ENCODE measurements at places on chromosomes 5 and 9.
A peak's percentile ranks its signal among the peaks of the same experiment; 100 is the strongest.

- no peak for DNase-seq
These were observed 139.7 kb downstream of the OR2K2 start for GRCh38 chr9:111190347-111190746.

GRCh38 chr5:135654761-135655467, 76.1 kb upstream of the CXCL14 start:
- DNase-seq = no peak

DNA sequence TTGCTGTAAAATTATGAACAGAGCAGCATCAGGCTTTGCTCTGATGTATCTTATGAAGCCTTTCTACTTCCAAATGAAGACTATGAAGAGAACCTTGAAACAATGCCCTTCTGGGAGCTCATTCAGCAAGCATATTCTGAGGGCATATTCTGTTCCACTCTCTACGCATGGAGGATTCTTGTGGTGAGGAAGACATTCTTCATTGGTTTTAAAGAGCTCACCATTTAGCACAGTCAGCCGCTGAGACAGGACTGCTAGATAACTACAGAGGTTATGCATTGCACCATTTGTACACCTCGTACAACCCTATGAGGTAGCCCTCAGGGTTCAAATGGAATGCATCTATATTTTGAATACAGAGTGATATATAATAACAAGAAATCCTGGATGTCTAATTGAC, 61.0 kb downstream of the INVS start:
- DNase-seq = no peak

DNA sequence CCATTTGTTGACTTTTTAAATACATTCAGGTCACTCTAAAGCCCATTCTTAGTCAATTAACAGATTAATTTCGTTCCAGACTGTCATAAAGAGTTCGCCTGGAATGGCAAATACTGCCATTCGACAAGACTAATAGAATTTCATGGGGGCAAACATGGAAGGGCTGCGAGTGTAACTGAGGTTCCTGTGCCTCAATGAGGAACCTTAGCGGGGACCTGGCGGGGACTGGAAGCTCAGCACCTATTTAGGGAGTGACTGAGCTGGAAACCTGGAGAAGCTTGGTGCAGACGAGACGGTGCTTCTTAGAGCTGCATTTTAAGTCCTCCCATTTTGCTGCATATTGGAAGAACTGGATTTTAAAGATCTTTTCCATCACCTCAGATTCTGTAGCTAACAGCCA, 3.4 kb downstream of the VCAN start:
- DNase-seq = no peak

DNA sequence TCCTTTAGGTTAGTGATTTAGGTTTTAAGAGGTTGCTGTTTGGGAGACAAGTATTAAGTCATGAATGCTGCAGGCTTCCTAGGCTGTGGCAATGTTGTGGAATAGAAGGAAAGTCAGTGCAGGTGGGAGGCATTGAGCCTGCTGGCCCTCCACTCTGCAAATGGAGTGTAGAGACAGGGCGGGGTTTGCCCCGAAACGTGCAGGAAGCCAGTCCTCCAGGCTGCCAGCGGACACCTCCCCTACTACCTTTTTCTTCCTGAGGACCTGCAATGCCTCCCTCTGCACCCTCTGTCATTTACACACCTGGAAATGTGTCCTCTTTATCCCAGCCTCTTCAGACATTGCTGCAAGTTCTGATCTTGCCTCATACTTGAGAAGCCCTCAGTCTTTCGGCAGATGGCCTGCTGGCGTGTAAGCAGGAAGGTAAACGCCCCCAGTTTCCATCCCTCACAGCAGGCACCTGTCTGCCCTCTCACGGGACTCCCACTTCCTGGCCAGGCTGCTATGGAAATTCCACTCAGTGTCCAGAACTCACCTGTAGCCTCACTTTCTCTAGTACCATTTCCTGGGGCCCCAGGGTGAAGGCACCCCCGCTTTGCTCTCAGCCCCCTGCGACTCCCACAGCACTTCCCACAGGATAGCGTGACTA, 81.6 kb upstream of the BOD1 start:
- no peak for DNase-seq

GRCh38 chr5:4983701-4984100, 156.4 kb upstream of the ADAMTS16 start:
- DNase-seq = no peak

DNA sequence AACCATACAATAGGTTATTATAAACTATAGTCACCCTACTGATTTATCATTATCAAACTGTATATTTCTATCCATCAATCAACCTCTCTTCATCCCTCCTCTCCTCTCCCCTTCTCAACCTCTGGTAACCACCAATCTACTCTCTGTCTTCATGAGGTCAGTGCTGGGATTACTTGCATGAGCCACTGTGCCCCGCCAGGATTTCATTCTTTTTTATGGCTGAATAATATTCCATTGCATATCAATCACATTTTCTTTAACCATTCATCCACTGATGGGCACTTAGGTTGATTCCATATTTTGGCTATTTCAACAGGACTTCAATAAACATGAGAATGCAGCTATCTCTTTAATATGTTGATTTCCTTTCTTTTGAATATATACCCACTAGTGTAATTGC, 10.8 kb upstream of the PURA start:
- no peak for DNase-seq

DNA sequence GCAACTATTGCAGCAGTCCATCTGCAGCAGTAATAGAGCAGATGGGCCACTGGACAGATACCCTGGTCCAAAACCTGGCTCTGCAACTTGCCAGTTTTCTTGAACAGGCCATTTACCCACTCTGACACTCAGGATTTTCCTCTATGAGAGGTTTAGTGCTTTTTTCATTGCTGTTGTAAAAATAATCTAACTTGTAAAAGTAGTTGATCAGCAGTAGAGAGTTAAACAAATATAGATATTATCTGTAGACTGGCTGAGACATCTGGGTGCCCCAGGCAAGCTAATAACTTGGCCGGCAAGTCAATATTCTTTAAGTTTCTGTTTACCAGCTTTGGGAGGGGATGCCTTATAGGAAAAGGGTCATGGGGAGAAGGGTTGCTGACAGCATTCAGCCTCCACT, 4.1 kb downstream of the DAPK1 start:
- DNase-seq = no peak

DNA sequence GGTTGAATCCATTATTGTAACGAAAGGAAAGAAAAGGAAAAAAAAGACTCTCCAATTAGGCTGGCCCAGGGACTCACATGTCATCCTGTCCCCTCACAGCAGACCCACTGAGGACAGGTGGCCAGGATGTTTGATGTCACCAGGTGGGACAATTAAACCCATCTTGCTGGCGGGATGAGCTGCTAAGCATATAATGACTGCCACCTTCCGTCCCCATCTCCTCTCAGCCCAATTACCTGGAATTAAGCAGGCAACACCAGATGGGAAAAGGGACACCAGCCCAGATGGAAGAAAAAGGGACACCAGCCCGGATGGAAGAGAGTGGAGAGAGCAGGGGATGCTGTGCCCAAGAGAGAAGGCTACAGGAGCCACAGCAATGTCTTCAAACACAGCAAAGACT, 116.6 kb upstream of the SARDH start:
- no peak for DNase-seq

GRCh38 chr5:33657804-33658440, 217.2 kb downstream of the TARS1 start:
- no peak for DNase-seq

DNA sequence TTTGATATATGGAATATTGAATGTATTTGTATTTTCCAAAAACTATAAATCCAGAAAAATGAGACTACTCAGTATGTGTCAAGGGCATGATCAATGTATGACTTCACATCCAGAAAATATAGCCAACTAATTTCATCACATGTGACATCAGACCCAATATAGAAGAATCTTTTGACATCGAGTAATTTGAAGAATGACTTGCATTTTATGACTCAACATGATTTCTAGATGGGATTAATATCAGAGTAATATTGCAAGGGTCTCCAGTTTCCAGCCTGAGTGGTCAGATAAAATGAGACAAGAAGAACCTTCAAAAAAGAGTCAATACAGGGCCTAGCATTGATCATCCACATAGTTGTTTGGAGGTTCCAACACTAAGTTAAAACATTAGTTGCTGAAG, 467.5 kb upstream of the PAPPA start:
- no peak for DNase-seq

DNA sequence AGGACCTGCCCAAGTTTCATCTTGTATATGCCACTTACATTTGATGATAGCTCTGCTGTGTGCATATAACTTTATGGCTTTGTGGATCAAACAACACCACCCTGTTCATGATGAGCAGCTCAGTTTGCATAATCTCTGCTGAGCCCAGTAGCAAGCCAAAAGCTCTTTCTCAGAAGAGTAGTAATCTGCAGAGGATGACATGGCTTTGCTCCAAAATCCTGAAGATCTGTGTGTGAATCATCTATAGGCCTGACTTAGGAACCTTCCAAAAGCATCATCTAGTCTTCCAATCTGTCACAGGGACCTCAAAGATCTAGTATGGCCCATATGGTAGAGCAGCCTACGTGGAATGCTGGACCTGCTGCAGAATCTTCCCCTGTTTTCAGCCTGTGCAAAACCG, 394.6 kb downstream of the PSAT1 start:
- no peak for DNase-seq

- DNase-seq = no peak
These were observed 2.6 kb downstream of the AP3S1 start for GRCh38 chr5:115844321-115844817.

DNA sequence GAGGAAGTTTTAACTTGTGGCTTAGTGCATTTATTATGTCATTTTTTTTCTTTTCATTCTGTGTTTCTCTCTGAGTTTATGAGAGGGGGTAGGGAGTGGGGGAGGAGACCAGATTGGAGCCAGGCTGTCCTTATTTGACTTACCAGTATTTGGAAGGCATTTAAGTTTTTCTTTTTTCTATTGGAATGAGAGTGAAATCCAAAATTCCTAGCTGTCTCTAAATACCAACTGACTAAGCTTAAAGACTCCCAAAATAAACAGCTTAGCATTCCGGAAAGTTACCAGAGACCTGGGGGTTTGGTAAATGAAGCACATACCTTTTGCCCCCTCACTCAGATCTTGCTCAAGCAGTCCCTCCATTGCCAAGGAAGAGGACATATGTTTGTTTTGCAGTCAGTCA, 581.9 kb upstream of the BRINP1 start:
- no peak for DNase-seq

- no peak for DNase-seq
These were observed 155.9 kb downstream of the ERCC6L2 start for GRCh38 chr9:96031366-96031824.

DNA sequence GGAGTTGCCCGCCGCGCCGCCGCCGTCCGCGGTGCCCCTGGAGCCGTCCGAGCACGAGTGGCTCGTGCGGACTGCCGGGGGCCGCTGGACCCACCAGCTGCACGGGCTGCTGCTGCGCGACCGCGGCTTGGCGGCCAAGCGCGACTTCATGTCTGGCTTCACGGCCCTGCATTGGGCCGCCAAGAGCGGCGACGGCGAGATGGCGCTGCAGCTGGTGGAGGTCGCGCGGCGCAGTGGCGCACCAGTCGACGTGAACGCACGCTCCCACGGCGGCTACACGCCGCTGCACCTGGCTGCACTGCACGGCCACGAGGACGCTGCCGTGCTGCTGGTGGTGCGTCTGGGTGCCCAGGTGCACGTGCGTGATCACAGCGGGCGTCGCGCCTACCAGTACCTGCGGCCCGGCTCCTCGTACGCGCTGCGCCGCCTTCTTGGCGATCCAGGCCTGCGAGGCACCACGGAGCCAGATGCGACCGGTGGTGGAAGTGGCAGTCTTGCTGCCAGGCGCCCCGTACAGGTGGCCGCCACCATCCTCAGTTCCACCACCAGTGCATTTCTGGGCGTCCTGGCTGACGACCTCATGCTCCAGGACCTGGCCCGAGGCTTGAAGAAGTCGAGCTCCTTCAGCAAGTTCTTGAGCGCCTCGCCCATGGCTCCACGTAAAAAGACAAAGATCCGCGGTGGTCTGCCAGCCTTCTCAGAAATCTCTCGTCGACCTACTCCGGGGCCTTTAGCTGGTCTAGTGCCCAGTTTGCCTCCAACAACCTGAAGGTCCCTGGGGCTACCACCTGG, 1.6 kb downstream of the SOWAHA start:
- no peak for DNase-seq

DNA sequence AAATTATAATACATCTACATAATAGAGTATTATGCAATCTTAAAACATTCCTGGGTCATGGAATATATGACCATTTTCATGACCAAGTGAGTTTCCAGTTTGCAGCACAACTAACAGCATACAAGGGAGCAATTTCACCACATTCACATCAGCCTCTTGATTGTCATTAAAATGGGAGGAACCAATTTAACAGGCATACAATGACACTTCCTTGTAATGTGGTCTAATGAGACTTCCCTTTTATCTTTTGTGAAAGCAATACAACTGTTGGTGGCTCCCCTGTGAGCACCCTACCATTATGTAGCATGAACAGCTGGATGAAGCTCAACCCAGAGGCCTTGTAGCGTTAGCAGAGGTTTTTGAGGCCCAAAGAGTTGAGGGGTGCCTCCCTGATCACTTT, 13.6 kb upstream of the TMOD1 start:
- DNase-seq = no peak

- no peak for DNase-seq
These were observed 503 bp upstream of the GDNF start for GRCh38 chr5:37840053-37841034.

DNA sequence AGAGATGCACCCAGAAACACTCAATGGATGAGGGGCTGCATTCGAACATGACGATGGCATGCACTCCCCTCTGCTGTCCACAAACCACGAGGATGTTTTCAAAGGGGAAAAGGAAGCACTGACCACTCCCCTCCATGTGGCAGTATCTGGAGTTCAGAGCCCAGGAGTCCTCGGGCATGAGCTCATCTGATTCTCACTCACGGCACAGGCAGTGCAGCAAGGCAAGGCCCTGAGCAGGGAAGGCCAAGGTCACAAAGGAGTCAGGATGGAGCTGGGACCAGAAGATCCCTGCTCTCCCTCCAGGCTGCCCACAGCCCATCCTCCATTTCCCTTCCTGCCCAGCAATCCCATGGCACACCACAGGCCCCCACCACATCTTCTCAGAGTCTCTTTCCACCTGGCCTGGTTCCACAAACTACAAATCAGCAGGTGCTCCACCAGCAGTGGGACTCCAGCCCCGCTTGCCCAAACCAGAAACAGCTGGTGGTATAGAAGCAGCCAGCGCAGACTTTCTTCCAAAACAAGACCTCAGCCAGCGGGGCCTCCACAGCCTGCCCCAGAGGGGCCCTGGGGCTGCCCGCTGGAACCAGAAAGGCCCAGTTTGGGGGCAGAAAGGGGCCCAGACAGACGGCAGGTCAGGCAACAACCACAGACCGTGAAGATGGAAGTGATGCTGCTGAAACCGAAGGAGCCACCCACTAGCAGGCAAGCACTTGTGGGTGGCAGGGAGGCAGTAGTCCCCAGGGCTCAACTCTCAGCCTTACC, 12.2 kb downstream of the TNIP1 start:
- peak; percentile 71 for DNase-seq

DNA sequence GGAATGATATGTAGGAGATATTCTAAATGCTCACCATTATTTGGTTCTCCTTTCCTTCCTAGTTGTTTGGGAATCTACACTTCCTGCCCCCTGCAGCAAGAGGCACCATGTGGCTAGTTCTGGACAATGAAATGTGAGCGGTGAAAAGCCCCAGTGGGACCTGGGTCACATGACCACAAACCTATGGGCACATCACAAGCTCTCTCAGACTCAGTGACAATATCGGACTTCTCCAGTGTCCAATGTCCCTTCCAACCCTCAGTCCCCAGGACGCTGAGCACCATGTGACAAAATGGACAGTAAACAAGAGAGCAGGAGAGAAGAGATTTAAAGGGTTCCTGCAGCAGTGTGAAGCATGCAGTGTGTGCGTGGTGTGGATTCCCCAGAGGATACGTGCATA, 44.6 kb upstream of the FOXE1 start:
- DNase-seq = no peak
